ENCODE measurements at places on chromosomes 16 and 17.
A peak's percentile ranks its signal among the peaks of the same experiment; 100 is the strongest.

GRCh38 chr17:52536489-52536888 is 378.0 kb upstream of the CA10 start:
- no peak for DNase-seq

DNA sequence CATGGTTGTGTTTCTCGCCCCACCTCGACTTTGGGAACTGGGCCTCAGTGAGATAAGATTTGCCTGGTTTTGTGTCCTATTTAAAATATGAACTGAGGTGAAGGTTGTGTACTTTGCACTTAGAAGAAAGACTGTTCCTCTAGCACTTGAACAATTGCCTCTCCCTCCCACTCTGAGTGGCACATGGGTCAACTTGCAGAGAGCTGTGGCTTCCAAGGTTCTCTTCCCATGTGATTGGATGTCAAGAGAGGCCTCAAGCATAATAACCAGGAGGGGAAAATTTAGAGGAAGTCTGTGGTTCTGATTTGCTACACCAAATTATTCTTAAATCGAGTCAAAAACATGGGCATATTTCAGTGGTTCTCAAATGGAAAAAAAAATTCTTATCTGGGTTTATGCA is 329.2 kb downstream of the HS3ST3B1 start:
- no peak for DNase-seq

- peak; percentile 53 for DNase-seq
Measured at GRCh38 chr17:3534881-3535252, 22.7 kb downstream of the TRPV3 start.

DNA sequence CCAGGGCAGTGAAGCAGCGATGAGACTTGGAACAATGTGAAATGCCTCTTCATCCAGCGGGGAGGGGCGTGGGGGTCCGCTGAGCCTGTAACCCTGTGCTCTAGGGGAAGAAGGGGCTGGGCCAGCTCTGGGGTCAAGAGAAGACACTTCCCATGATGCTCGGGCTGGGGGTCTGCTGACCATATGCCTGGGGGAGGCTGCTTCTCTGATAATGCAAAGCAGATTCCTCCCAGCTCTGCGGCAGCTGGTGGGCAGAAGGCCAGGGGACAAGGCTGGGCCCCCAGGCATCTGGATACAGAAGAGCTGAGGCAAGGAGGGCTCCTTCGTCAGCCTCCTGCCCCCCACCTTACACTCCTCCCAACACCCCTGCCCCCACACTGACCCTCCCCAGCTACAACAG is 24.7 kb downstream of the NGFR start:
- DNase-seq, result no peak

DNA sequence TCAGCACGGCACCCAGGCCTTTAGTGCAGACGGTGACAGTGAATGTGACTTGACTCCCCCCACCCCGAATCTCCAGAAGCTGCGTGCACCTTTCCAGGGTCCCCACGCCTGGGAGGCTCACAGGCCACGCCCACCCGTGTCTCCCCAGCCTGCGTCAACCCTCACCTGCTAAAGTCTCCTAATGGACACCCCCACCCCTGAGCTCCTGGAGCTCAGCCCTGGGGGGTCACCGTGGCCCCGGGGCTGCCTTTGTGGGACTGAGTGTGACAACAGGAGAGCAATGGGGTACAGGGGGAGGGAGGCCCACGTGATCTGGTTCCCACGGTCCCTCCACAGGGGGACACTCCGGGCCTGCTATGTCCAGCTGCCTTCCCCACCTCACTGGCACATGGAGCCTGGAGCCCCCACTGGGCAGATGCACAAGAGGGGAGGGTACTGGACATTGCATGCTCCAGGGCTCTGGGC is 7.4 kb upstream of the FASN start:
- DNase-seq, result no peak

- DNase-seq, result no peak
Measured at GRCh38 chr17:71057448-71057847, 888.1 kb downstream of the KCNJ2 start.

- DNase-seq, result peak; percentile 15
Measured at GRCh38 chr16:49969091-49970030, 55.7 kb upstream of the CNEP1R1 start.

GRCh38 chr16:22353191-22353919 is 21.1 kb downstream of the CDR2 start:
- peak; percentile 74 for DNase-seq

GRCh38 chr16:4792951-4793513 is 2.1 kb upstream of the SMIM22 start:
- DNase-seq, result no peak

DNA sequence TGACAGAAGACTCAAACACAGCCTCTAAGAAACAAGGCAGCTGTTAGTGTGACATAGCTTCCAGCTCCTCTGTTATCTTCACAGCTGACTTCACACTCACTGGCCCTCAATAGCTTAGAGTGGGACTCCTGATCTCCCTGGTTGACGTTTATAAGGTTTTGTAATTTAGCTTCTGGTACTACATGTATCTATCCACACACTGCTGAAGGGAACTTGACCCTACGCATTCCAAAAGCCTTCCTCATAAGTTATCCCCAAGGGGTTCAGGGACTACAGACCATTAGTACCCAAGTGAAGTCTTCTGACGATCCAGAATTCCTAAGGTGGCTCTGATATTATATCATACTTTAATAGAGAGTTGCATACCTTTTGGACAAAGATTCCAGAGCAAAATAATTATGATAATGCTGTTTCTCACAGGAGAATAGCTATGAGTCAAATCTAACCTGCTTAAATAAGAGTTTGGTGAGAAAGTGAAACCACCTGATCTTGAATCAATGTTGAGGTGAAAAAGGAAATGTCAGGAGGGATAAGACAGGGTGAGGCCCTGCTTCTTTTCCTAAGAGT is 14.5 kb downstream of the ACACA start:
- DNase-seq, result peak; percentile 92

DNA sequence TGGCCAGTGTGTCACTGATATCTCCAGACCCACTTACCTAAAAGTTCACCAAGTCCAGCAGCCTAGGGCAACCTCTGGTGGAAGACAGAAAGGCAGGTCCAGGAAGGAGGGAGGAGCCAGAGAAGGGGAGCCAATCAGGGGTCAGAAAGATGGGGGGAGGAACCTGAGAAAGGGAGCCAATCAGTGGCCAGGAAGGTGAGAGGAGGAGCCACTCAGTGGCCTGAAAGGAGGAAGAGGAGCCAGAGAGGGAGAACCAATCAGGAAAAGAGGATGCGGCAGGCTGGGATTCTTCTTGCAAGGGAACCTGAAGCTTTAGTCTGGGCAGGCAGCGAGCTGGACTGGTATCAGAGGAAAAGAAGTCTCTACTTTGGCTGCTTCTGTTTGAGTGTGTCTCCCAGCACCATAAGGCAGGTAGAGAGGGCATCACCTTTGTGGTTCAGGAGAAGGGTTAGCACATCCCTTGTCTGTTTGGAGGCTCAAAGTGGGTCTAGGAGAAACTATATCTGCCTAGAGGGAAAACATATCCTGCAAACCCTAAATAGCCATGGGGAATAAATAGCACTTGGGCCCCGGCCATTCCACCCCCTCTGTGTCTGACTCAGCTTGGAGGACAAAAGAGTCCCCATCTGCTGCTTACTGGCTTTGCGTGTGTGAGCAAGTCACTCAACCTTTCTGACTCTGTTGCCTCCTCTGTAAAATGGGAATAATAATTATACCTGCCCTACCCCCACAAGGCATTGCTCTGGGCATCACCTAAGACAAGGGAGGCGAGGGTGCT is 43.4 kb upstream of the CRHR1 start:
- DNase-seq, result peak; percentile 35

DNA sequence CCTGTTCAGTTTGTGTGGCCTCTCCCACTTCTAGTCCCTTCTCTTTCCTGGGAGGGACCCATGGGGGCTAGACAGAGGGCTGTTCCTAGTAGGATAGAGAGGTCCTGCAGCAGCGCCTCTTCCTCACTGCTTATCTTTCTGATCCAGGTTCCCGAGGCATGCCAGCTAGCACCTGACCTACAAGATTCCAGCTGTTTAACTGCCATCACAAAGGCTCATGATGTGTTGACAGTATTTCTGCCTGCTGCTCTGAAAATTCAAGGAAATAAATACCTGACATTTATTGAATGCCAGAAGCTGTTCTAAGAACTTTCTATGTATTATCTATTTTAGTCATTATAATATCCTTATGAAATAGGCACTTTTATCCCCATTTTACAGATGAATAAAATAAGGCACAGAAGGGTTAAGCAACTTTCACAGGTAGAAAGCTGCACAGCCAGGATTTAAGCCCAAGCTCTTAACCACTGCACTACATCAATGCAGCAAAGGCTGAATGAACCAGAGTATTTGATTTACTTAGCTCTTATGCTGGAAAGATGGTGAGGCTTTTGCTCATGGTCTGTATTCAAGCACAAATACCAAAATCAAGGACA is 38.8 kb downstream of the HEATR6 start:
- no peak for DNase-seq

GRCh38 chr16:70774261-70774660 is 26.7 kb downstream of the VAC14 start:
- no peak for DNase-seq

DNA sequence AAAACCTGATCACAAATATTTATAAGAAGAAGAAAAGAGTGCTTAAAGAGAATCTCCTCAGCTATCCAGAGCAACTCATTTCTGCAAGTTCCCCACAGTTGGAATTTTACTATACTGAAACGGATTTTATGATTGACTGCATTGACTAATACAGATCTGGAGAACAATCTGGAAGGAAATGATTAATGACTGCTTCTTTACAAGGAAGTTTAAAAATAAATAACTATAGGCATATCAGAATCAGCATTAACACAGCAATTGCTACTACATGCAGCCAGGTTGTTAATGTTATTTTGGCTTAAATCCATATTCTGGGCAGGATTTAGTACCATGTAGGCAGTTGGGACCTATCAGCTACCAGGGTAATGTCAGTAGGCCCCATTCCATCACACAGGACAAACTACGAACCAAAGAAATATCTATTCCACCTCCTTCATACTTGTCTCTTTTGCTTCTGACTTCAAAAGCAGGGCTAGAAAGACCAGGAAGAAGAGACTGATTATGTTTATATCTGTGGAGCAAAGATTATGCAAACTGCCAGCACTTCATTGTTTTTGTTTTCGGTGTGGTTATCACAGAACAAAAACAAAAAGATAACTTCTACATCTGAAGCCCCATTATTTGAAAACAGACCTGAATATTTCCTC is 3.9 kb downstream of the SKAP1 start:
- DNase-seq, result no peak

- DNase-seq, result no peak
Measured at GRCh38 chr16:66612422-66612821, 7.9 kb downstream of the CMTM3 start.

GRCh38 chr16:10150906-10151305 is 31.3 kb downstream of the GRIN2A start:
- DNase-seq, result no peak

GRCh38 chr17:57746221-57746620 is 1.1 kb upstream of the CCDC182 start:
- DNase-seq, result no peak

GRCh38 chr17:78137392-78138203 is 7.0 kb downstream of the TMC8 start:
- DNase-seq, result no peak

GRCh38 chr16:88817785-88818574 is 6.3 kb upstream of the APRT start:
- no peak for DNase-seq

DNA sequence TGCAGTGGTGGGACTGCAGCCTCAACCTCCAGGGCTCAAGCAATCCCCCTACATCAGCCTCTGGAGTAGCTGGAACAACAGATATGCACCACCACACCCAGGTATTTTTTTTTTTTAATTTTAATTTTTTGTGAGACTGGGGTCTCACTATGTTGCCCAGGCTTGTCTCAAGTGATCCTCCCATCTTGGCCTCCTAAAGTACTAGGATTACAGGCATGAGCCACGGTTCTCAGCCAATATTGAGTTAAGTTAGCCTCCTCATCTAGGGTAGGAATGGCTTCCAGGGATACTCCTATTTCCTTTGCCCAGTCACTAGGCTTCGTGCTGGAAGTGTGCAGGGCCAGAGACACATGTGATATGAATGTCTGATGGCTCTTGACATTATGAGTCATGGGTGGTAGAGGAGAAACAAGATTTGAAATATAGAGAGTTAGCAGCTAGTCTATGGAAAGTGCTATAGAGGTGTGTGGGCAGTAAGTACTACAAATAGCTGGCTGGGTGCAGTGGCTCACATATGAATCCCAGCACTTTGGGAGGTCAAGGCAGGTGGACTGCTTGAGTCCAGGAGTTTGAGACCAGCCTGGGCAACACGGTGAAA is 8.0 kb upstream of the HES7 start:
- no peak for DNase-seq

DNA sequence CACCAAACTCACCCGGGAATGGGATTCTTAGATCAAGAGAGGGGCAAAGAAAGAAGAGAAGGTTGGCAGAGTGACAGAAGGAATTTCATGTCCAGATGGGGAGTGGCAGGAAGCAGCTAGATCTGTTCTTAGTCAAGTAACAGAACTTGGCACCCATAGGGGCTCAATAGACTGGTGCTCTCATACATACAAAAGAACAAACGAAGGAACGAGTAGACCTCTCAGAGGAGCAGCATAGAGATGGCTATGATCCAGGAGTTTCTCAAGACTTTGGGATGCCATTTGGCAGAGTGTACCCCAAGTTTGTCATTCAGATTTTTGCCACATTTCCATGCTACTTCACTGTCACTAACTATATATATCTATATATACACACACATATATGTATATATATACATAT is 47.9 kb downstream of the GINS3 start:
- no peak for DNase-seq

DNA sequence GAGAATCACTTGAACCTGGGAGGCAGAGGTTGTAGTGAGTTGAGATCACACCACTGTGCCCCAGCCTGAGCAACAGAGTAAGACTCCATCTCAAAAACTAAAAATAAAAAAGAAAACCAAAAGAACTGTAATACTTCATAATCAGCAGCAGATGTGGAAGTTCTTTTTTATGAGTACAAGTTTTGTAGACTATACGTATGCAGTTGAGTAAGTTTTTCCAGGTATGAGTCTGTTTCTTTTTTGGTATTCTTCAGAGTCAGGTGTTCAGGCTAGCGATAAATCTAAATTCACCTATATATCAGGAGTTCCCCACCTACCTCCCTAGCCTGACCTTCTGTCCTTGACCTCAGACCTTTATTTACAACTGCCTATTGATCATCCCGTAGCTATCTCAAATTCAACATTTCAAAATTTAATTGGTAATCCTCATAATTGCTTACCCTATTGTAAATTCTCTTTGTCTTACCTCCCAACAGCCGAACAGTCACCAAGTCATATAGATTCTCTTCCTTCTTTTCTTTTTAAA is 10.7 kb downstream of the DCTN5 start:
- DNase-seq, result no peak

DNA sequence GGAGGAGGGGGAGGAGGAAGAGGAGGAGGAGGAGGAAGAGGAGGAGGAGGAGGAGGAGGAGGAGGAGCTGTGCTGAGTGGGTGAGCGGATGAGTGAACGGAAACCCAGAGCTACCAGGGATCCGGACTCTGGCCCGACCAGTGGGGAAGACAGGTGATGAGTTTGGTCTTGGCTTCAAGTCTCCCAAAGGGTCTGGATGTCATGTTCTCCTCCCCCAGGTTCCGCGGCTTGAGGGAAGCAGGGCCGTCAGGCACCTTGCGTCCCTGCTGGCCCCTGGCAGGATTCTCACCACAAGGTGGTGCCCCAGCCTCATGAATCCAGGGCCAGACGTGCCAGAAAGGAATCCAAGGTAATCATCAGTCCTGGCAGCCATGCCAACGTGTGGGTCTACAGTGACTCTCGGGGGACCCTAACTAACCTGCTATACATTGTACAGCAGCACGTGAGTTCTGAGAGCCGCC is 13.5 kb upstream of the ABAT start:
- peak; percentile 68 for DNase-seq

All from cardiac fibroblast (primary cell).